SJSA1 (cell line): ENCODE measurements at places on chromosomes 1 and 21.
A peak's percentile ranks its signal among the peaks of the same experiment; 100 is the strongest.

DNA sequence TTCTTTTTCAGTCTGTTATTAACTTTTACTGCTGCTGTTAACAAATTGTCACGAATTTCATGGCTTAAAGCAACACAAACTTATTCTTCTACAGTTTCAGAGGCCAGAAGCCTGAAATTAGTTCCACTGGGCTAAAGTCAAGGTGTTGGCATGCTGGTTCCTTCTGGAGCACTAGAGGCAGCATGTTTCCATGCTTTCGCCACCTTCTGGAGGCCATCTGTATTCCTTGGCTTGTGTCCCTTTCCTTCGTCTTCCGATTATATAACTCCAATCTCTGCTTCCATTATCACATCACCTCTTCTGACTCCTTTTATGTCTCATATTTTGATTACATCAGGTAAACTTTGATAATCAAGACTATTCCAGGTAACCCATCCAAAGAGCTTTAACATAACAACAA lies 1742.1 kb downstream of the BRINP3 start:
- DNase-seq: no peak

GRCh38 chr1:67732750-67733151 lies 47.8 kb downstream of the GADD45A start:
- DNase-seq: no peak

- DNase-seq: peak; percentile 42
Measured at GRCh38 chr1:198577444-198577843, 37.0 kb upstream of the ATP6V1G3 start.

DNA sequence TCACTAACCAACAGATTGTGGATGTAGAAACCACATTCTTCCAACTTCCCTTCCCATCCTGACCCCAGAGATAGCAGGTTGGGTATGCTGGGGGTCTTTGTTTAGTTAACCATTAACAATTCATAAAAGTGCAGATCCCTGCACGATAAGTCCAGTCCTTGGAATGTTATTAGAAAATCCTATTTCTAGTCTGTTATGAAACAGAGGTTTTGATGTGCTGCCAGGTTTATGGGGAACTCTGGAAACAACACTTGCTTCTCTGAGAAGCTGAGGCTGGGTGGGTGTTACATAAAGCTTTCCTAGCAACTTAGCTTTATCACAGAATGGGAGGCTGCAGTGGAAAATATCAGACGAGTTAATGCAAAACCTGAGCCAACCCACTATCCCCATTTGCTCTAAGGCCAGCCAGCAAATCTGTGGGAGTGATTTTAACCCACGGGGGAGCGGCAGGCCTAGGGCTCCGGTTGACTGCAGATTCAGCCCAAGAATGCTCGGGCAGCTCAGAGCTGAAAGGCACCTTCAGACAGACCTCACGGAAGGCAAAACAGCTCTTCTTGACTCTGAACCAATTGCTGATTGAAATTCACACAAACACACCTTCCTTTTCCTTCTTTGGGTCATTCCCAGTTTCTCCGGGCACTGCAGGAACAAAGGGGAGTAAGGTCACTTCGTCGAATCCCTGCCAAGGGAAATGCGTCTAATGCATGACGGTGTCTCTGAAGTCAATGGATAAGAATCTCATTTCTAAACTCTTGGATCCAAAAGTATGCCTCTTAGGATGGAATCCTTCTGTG lies 111.7 kb upstream of the IRF2BP2 start:
- peak; percentile 74 for DNase-seq

GRCh38 chr1:53081384-53082066 lies 19.5 kb downstream of the PODN start:
- DNase-seq: no peak

DNA sequence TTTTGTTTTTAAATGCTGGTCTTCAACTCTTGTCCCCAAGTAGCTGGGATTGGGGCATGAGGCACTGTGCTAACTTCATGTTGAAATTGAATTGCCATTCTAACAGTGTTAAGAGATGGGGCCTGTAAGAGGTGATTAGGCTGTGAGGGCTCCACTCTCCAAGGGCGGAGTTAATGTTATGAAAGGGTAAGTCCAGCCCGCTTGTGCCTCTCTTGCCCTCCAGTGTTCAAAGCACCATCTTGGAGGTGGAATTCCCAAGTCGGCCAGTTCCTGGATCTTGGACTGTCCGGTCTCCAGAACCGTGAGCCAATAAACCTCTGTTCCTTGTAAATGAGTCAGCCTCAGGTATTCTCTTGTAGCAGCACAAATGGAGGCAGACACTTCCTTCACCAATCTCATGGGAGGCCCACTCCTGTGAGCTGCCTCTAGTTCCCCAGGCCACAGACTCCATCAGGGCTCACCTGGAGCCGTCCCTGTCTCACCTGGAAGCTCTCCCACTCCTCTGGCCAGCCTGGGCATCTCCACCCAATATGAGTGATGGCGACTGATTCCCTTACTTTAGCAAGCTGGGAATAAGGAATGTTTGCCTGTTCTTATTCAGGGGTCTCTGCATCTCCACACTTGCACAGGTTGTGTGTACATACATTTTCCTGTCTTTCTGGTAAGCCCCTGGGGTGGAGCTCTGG lies 15.5 kb downstream of the IBA57 start:
- DNase-seq: no peak

- no peak for DNase-seq
Measured at GRCh38 chr1:238582816-238583215, 692.1 kb upstream of the ZP4 start.

GRCh38 chr21:46121286-46122221 lies 23.6 kb downstream of the COL6A2 start:
- DNase-seq: no peak

DNA sequence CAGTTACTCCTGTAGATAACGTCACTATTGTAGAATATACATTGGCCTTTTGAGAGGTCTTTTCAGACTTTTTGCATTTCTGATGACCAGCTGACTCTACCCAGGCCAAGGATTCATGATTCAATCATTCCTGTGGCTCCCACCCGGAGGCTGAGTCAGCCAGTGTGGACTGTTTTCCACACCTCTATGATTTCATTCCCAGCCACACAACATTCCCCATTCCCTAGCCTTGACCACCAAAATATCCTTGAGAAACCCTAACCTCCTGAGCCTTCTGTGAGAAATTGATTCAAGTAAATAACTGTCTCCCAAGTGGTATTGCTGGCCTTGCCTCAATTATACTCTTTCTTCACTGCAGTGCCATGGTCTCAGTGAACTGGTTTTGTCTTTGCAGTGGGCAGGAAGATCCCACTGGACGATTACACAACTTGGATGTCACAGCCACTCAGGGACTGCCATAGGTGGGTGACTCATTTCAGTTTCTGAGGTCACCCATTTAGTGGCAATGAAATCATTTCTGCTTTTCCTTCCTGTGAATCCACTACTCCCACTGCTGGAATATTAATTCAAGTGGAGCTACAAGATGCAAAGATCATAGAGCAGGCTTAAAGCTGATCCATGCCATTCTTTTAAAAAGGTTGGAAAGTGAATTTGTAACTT lies 518.6 kb upstream of the ZP4 start:
- DNase-seq: no peak

- DNase-seq: no peak
Measured at GRCh38 chr1:159171688-159172501, 480 bp downstream of the CADM3 start.

DNA sequence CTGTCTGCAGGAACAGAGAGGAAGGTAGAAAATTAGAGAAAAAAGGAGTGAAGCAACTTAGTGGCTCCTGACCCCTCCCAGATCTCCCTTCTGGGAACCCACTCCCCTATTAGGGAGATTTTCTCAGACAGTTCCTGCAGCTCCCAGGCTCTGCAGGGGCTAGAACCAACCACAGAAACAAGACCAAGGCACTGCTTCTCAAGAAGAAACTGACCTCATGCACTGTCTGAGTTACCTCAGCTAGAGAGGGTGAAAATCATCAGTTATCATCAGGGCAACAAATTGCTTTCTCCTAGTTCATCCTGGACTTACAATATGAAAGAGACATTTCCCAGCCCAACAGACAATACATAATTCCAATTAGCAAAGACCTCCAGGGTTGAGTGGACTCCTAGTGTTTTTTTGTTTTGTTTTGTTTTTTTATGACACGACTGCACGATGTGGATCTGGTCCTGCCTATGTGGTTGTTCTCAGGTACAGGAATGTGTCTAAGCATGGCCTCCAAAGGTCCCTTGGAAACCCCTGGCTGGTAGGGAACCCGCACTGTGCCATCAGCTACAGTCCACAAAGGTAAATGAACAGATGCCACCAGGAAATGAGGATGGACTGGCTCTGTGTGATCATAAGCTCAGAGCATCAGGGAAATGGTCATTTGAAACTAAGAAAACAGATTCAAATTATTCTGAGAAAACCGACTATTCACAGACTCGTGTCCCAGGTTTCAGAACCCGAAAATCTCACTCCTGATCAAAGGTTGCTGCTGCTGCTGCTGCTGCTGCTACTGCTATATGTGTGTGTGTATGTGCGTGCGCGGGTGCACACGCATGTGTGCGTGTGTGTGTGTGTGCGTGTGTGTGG lies 65.3 kb downstream of the LAMC2 start:
- DNase-seq: no peak

- DNase-seq: no peak
Measured at GRCh38 chr1:231028682-231029081, 11.4 kb downstream of the FAM89A start.

- peak; percentile 32 for DNase-seq
Measured at GRCh38 chr21:44593598-44594405, 1.5 kb upstream of the KRTAP10-6 start.

- DNase-seq: no peak
Measured at GRCh38 chr1:169849346-169850022, 44.2 kb downstream of the SCYL3 start.

DNA sequence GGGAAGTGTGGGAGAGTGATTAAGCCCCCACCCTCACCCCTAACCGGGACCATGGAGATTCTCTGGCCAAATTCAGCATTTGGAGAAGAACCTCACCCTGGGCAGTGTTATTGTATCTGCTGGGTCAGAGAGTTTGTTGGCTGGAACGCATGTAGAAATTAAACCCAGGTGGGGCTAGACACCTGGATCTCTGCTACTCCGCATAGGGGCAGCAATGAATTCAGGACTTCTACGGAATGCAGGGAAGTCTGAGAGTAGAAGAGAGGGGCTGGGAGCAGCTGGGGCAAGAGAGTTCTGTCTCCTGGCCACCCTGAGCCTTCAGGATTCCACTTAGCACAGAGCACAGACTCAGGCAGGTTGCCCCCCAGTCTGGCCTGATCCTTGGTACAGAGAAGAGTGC lies 3.6 kb upstream of the CRABP2 start:
- DNase-seq: no peak

DNA sequence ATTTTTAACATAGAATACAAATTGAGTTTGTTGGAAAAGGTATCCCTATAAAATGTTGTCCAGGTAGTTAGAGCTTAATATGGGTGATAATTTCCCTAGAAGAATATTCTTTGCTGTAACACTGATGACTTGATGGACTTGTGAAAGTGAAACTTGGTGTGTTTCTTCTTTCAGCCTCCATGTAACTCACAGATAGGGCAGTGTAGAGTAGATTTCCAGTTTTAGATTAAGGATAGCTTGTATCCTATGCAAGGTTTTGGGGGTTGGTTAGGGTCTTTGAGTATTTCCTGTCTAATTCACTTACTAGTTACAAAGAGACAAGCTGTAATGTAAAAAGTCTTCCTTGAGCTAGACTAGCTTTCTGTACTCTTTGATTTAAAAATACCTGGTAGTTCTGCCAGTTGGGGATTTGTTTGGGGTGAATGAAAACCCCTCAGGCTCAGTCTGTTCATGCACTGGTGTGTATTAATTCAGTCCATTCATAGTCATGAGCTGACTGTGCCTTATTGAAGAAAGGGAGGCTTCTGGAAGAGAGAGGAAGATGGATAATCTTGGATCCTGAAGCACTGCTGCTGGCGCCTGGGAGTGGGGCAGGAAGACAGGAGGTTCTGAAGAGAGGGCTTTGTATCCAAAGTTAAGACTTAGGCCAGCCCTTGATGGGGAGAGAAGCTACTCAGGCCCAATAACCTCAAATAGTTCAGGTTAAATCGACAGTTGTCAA lies 83.6 kb downstream of the CAMTA1 start:
- DNase-seq: peak; percentile 45

GRCh38 chr1:84969489-84970250 lies 27.2 kb downstream of the MCOLN2 start:
- DNase-seq: no peak

GRCh38 chr1:68383092-68383491 lies 66.7 kb downstream of the RPE65 start:
- no peak for DNase-seq

DNA sequence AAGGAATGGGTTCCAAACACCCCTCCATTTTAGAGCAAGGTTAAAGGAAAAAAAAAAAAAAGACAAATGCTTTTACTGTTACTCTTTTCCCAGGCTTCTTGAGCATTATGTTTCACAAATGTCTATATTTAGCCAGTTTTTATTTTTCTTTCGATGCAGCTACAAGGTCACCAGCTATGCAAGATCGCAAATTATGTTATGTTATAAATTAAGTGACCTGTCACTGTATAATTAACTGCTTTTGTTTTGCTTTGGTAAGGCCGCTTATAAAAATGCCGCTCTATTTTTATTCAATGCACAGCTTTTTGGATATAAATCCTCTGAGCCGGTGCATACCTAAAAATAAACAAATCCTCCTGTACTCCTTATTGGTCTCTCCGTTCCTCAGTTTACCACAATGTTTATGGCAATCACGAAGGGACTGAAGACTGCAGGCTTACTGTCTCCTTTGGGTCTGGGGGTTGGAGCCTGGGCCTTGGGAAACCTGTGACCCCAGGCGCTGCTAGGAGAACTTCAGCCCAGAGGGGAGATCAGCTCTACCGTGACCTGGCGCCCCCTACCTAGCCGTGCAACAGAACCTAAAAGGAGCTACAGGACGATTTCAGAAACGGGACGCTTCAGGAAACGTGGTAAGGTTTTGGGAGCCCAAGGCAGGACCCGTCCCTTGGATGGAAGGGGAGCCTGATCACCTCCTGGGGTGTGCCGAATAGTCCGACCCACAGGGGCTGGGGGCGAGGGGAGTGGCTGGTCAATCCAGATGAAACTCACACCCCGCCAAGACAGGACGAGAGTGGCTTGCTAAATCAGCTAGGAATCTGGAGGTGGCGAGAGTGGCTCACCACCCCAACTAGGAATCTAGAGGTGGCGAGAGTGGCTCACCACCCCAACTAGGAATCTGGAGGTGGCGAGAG lies 101.2 kb upstream of the CD55 start:
- DNase-seq: no peak

- DNase-seq: no peak
Measured at GRCh38 chr1:204406621-204407020, 5.0 kb downstream of the PPP1R15B start.

- DNase-seq: peak; percentile 94
Measured at GRCh38 chr1:231139659-231140654, 21.9 kb upstream of the TRIM67 start.

DNA sequence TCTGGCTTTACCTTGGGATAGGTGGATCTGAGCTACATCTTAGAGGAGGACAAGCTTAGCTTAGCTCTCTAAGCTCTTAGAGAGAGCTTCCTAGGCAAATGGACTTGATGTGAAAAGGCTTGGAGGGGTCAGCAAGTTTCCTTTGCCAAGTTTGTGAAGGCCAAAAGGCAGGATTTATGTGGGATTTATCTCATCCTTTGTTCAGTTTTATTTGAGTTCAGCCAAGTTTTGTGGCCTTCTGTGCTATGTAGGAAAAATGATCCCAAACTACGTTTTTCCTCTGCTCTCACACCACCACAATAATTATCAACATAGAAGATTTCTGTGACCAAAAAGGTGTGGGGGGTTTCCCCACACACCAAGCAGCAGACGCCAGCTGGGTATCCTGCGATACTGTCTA lies 26.0 kb upstream of the RNF11 start:
- DNase-seq: no peak

GRCh38 chr1:32893198-32894018 lies 7.1 kb downstream of the HPCA start:
- DNase-seq: no peak

- peak; percentile 29 for DNase-seq
Measured at GRCh38 chr21:37006486-37007291, at the start of gene RIPPLY3. TSS of gene RIPPLY3 (plus strand) at chr21:37006702. CDS start at chr21:37006773, 71 bp downstream.
